Fibroblast of the aortic adventitia (primary cell): ENCODE measurements at places on chromosomes 16 and 17.
A peak's percentile ranks its signal among the peaks of the same experiment; 100 is the strongest.

DNA sequence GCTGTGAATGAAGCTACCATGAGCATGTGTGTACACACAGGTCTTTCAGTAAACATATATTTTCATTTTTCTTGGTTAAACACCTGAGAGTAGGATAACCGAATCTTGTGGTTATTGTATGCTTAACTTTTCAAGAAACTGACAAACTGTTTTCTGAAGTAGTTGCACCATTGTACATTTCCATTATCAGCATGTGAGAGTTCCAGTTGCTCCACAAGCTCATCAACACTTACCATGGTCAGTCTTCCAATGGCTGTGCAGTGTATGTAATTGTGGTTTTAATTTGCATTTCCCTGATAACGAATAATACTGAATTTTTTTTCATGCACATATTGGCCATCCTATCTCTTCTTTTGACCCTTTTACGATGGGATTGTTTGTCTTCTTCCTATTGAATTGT, 31.3 kb upstream of the C1QL1 start:
- DNase-seq = no peak

- DNase-seq = no peak
Measured at GRCh38 chr16:3687792-3688191, 29.5 kb downstream of the TRAP1 start.

DNA sequence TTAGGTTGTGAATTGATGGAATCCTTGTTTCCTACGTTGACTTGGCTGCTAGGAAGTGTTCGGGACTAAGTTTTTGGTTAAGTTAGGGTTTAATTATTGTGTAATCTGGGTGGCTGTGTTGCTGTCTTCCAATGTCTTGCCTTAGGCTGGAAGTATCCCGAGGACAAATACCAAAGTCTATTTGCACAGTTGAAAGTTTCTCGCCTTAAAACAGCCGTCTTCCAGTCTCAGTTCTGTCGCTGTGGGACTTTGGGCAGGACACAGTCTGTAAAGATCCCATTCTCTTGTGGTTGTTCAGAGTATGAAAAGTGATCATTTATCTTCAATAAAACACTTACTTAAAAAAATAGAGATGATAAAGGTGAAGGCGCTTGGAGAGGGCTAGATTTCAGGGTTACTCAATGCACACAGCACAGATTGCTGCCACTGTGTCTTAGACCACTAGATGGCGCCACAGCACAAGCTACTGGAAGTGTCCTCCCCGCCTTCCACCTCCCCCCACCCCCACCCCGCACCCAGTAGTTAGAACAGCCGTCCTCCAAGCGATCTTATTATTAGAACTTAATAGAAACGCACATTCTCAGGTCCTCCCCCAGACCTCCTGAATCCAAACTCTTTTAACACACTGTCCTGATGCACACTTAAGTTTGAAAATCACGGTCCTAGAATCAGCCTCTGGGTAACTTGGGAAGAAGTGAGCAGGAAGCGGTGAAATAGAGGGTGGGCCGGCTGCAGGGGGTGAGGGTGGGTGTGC, 45.8 kb downstream of the AKAP1 start:
- peak; percentile 82 for DNase-seq

- DNase-seq = peak; percentile 59
Measured at GRCh38 chr17:18093616-18094408, 6.1 kb downstream of the DRG2 start.

- no peak for DNase-seq
Measured at GRCh38 chr16:29664091-29664921, 1.3 kb downstream of the SPN start.

DNA sequence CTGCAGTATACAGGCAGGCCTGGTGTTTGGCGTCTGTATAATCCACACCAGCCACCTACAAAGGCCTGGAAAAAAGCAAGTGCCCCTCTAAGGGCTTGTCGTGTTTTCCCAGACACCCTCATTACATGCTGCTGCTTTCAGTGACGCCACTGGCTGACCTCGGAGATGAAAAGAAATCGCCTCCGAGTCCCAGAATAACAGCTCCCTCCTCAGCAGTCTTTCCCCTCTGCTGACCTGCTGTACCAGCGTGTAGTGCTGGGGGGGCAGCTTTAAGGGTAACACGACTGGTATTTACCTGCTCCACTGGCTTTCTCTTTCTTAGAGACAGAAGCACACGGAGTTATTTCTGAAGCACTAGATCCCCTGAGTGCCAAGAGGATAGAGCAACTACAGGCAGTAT, 296.8 kb downstream of the GRIN2A start:
- no peak for DNase-seq
